Astrocyte (in vitro differentiated cells and primary cell): ENCODE measurements at places on chromosomes 6 and 20. TPM values are rescaled to one million over a fixed set of nuclear protein-coding genes. Genes with fewer than 3 reads are reported as not detected.

DNA sequence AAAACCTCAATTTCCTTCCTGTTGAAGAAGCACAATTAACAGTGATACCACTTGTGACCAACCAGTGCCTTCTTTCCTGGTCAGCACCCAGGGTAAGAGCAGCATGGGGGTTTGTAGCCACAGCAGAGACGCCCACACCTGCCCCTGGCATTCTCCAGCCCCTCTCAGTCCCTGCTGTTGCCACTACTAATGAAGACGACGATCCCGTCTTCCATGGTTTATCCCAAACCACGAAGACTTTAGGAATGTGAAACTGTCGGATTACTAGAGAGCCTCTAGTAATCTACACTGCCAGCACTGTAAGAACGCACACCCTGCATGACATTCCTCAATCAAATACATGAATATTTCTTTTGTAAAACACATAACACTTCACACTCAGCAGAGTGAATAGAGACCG is 60.0 kb downstream of the GINS1 start:
- no peak overlapping the region for H3K4me3 ChIP-seq

- H3K4me3 ChIP-seq, result no peak overlapping the region
- H3K27me3 ChIP-seq, result no peaks in the 10 kb centered on the region
- no peaks in the 10 kb centered on the region for H3K4me1 ChIP-seq
These were observed 2.5 kb downstream of the BMP5 start for GRCh38 chr6:55872866-55873265.

DNA sequence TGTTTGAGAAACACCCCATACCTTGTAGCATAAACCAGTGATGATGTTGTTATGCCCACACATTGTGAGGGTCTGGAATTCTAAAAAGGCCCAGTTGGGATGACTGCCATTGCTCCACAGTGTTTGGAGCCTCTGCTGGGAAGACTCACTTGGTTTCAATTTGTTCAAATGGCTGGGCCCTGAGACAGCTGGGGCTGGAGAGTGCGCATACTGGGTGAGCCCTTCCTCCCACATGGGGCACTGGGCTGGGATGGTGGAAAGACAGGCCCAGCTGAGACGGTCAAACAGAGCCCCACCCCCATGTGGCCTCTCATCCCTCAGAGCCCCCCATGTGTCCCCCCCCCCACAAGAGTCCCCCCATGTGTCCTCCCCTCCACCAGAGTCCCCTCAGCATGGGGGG is 20.3 kb upstream of the RNASET2 start:
- H3K4me1 ChIP-seq, result no peaks in the 10 kb centered on the region
- H3K4me3 ChIP-seq, result no peak overlapping the region
- no peak for DNase-seq
- H3K27ac ChIP-seq, result no peak overlapping the region

DNA sequence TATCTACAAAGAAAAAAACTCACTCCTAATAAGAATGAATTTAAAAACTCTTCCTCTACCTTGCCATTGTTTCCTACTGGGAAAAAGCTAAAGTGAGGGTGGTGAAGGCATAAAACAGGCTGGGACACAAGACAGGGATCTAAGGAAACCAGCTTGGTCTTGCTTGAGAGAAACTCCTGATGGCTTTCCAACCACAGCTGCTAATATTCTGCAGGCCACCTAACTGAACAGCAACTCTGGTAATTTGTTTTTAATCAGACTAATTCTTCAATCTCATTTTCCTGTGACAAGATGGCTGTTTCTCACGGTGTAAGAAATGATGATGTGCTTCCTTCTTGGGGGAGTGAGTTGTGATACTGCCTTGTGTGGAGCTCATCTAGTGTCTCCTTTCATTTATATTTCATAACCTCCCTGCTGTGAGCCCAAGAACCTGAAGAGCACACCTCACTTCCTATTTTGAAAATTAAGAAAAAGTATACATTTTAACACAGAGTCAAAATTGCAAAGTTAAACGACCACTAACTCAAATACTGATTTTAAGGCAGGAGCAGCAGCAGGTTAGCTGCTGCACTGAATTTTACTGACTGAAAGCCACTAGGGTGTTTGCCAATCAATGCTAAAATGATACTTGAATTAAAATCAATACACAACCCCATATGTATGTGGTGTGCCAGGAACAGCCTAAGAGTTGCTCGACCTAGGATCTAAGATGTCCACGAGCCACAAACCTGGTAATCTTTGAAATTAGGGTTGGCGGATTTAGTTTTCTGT is 58.0 kb downstream of the BACH2 start:
- H3K36me3 ChIP-seq, result no peaks in the 10 kb centered on the region
- H3K4me3 ChIP-seq, result no peak overlapping the region
- H3K4me1 ChIP-seq, result no peaks in the 10 kb centered on the region
- no peak for DNase-seq
- no peaks in the 10 kb centered on the region for H3K27me3 ChIP-seq

DNA sequence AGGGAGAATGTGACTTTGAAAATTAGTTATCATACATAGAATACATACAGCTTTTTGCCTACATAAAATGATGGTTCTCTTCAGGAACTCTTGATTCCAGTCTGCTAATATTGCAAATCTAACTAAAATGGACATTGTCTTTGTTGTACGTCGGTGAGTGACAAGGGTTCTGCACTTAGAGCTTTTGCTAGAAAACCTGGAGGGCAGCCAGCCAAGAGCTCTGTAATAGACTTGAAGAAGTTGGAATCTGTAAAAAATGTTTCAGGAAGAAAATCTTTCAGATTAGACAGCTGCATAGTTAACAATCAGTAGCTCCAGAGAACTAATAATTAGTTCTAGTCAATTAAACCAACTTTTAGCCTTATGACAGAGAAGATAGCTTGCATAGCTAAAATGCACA is 138.3 kb downstream of the FLRT3 start:
- no peak overlapping the region for H3K4me3 ChIP-seq
- peaks cover 14% of the 10 kb centered on the region for H3K4me1 ChIP-seq
- H3K27me3 ChIP-seq, result no peaks in the 10 kb centered on the region
- no peak overlapping the region for H3K27ac ChIP-seq

PPIL6 gene
- 1.6 and 1.7 TPM in 2 replicates for total RNA-seq

CST5 gene
- total RNA-seq, result 0.41 and 0.50 TPM in 2 replicates

ABHD16B gene
- not detected in 2 replicates for total RNA-seq

SLC17A9 gene
- total RNA-seq, result 11.6 and 12.4 TPM in 2 replicates
